Activated T-cell treated with anti-CD3 and anti-CD28 coated beads for 4 hours (primary cell): ENCODE measurements at places on chromosomes 11 and 22.

DNA sequence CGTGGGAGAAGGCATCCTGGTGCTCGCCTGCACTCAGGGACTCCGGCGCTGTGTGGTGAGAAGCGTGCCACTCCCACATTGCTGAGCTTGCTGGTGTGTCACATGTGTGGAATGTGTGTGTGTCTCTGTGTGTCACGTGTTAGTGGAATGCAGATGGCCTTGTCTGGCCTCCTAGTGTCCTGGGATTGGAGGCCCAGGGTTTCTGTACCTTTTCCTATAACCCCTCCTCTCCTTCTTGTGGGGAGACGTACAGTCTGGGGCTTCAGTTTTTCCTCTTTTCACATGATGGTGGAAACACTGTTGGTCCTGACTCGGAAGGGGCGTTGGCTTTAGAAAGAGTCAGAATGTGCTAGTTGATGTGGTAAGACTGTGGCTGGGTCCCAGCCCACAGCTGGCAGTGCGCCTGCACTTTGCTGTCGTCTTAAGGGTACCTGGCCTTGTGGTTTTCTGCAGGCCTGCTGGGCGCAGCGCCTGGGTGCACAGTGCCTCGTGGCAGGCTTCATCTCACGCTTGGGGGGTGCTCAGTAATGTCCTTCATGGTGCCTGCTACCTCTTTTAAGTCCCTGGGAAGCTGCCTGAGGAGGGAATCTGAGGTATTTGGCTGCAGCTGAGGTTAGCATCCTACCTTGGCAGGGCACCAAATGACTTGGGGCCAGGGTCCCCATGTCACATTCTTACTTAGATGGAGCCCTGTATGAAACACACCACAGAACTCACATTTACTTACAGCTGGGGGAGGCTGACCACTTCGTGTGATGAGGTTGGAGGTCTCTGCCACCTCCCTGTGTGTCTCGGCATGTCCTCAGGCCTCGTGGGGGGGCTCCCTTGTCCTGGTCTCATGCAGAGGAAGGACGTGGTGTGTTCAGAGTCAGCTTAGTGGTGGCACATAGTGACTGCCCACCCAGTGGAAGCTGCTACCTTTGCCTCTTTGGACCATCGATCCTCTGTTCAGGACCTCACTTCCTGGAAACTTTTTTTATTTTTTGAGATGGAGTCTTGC, 61.9 kb downstream of the MED15 start:
- DNase-seq, result peak; percentile 40

DNA sequence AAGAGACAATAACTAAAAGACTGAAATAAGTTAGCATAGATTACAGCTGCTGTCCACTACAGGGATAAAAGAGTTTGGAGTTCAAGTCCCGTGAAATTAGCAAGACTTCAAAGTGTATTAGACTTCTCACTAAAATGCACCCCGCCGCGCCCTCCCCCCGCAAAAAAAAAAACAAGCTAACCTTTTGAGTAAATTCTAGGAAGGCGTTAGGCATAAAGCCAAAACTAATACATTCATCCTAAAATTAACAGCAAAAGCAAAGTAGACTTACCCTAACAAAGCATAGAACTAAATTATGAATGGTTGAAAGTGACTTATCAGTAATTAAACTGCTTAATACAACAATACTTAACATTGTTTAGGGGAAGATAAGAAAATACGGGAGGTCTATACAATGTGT, 581.0 kb upstream of the CHORDC1 start:
- no peak for DNase-seq

- DNase-seq, result no peak
Measured at GRCh38 chr11:14070896-14071295, 108.4 kb downstream of the SPON1 start.

DNA sequence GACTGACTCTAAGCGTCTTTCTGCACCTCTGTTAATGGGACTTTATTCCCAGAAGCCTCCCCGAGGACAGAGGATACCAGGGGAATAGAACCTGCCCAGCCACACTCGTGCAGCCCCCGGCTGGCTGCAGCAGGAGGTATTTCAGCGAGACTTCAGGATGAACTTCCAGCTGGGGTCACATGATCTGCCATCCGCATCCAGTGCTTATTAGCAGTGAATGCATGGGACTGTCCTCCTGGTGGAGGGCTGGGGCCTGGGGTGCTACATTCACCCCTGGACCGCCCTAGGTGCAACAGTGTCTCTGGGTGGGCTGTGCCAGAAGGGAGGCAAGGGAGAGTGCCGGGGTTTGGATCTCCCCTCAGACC, 1.6 kb downstream of the DUSP8 start:
- no peak for DNase-seq

GRCh38 chr11:57462597-57462996, 2.3 kb downstream of the RTN4RL2 start:
- DNase-seq, result no peak

DNA sequence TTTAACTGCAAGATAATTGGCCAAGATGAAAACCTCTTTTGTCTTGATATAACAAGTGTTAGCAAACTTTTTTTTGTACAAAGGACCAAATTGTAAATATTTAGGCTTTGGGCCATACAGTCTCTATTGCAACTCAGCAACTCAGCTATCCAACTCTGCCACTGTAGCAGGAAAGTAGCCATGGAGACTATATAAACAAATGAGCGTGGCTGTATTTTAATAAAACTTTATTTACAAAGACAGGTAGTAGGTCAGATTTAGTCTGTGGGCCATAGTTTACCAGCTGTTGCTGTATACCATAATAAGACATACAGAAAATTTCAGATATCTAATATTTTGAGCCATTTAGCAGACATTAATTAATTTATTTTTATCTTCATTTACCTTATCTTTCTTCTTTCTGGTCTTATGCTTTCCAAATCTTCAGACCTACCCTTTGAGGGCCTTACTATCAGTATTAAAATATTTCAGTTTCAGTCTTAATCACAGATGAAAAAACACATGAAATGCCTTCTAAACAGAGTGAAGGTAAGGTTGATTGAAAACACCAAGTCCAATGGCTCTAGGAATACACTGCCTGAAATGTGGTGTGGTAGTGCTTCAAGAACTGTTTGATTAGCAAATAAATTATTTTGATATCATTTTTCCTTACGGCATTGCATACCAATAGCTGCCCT, 256.9 kb upstream of the CTSC start:
- DNase-seq, result no peak

- no peak for DNase-seq
Measured at GRCh38 chr11:65071907-65072630, 11.8 kb downstream of the CDCA5 start.

- DNase-seq, result no peak
Measured at GRCh38 chr11:69454018-69454417, 27.4 kb upstream of the LINC01488 start.

- no peak for DNase-seq
Measured at GRCh38 chr22:44362249-44363012, 49.7 kb upstream of the SHISAL1 start.
